ENCODE measurements at places on chromosomes 6 and 20. TPM values are rescaled to one million over a fixed set of nuclear protein-coding genes. Genes with fewer than 3 reads are reported as not detected.

GRCh38 chr6:169932491-169932890 is 181.1 kb downstream of the ERMARD start:
- DNase-seq, result no peak

DNA sequence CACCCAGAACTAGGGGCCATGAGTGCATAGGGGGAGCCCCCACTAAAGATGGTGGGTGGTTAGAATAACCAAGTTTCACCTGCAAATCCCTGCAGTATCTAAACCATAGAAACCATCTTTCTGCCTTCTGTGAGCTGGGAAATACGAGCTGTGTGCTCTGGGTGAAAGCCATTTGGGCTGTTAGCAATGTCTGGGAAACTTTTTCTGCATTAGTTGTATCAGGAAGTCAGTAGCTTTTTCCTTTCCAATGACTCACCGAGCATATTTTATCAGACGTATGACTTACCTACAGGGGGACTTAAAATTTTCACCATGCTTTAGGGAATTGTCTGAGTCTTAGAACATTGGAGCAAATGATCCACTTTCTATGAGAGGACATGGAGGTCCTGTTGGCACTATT is 584.0 kb downstream of the QKI start:
- DNase-seq, result no peak

- peak; percentile 33 for DNase-seq
These were observed 52.1 kb upstream of the BEND6 start for GRCh38 chr6:56902641-56903464.

GRCh38 chr6:70129341-70129740 is 173.5 kb downstream of the COL9A1 start:
- DNase-seq, result no peak

- peak; percentile 26 for DNase-seq
These were observed 701.8 kb upstream of the ADGRB3 start for GRCh38 chr6:67933278-67933677.

GRCh38 chr20:50101281-50101680 is 11.7 kb downstream of the UBE2V1 start:
- DNase-seq, result no peak

DNA sequence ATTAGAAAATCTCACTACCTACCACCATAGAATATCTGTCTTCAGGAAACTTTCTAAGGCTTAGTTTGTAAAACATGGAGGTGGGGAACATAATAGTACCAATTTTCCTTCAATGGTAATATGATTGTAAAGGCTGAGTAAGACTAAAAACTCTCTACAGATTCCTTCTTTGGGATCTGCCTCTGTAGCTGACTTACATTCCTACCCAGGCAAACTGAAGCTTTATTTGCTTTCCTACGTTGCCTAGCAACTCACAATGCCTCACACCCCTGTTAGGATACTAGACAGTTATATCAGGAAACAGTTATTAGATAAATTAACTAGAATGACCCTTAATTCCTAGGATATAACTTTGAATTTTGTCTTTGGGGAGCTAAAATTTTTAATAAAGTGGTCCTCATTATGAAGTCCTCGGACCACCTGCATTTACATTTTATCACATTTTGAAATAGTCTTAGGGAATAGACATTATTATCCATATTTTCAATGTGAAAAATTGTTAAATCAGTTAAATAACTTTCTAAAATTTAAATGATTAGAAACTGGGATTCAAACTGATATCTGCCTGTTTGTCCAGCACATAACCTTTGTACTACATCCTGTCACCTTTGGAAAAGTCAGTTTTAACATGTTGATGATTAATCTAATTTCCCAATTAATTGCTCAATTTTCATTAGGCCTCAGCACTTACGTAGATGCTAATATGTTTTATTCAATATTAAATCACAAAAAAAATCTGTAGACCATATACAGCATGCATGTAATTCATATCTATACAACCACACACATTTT is 591.4 kb downstream of the RNF144B start:
- DNase-seq, result peak; percentile 63

DNA sequence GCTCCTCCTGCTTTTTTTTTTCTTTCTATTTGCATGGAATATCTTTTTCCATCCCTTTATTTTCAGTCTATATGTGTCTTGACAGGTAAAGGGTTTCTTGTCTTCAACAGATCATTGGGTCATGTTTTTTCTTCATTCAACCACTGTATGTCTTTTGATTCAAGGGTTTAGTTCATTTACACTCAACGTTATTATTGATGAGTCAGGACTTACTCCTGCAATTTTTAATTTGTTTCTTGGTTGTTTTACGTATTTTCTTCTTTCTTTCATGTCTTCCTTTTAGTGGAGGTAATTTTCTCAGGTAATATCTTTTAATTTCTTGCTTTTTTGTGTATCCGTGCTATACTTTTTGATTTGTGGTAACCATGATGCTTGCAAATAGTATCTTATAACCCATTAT is 429.1 kb upstream of the HTR1E start:
- no peak for DNase-seq

- DNase-seq, result no peak
These were observed 31.2 kb upstream of the APCDD1L start for GRCh38 chr20:58546416-58546711.

DNA sequence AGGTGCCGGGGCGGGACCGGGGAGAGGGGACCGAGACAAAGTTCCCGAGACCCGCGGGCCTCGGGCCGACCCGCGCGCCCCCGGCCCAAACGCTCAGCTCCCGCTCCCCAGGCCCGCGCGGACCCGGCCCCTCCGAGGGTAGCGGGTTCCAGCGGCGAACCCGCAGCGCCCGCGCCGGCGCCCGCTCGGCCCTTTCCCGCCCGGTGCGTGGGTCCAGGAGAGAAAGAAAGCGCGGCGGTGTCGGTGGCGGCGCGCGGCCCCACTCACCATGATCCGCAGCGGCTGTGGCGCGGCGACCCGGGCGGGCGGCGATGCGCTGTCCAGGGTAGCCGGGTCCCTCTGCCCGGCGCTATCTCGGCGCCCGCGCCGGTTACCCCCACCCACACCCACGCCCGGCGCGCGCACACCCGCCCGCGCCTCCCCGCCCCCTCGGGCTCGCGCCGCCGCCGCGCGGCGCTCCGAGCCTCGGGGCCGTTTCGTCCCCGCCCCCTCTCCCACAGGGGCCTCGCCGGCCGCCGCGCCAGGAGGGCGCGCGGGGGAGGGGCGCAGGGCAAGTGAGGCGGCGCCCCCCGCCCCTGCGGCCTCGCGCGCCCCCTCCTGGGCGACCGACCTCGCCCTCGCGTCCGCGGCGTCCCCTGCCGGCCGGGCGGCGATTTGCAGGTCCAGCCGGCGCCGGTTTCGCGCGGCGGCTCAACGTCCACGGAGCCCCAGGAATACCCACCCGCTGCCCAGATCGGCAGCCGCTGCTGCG is at the start of gene ELOVL2:
ELOVL2 (minus strand) TSS at position 345 of the 751 bp plus-strand sequence; CDS start at position 270, 75 bp downstream.
- DNase-seq, result peak; percentile 82

DNA sequence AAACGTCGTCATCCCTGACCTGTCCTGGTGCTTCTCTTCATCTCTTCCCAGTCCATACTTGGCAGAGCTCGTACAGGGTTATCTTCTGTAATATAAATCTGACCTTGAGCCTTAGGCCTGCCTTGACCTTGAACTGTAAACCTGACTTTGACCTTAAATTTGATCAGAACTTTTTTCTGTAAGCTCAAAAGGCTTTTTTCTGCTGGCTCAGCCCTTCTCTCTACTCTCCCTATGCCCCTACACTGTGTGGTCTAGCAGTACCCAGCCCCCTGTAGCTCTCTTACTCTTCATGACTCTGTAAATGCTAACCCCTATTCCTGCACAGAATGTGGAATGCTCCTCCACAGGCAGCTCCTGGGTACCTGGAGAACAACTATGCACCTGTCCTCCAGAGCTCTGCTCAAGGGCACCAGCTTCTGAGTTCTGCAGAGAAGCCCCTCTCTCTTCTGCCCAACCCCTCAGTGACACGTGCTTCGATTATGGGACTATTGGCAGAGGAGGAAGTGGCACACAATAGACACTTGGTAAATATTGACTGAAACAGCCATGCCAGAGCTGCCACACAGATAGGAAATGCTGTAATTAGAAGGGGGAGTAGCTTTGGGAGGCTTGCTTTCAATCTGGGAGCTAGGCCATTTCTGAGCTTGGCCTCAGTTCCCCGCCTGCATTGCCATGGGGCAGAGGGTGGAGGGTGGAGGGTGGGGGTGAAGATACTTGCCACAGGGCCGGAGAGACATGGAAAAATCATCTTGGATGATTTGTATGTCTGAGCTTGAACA is 15.4 kb downstream of the SNPH start:
- no peak for DNase-seq

DNA sequence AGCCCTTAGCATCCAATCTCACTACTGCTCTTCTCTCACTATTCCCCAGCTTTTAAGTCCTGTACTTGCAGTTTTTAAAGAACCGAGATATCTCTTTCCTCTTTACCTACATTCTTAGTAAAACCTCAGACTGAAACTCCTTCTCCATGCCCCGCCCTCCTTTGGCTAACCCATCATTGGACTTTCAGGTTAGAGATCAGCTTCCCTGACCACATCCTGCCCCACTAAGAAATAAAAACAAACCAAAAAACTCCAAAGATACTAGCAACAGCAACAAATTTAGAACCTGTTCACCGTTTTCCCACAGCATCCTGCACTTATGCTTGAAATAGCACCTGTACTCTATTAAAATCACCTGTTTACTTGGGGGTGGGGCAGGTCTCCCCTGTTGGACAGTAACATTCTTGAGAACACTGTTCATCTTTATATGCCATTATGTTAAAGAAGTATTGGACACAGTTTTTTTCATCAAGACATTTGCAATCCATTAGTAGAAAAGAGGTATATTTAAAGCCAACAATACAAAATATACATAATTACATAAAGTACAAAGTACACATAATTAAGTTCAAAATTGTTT is 16.3 kb upstream of the SMAP1 start:
- no peak for DNase-seq

GRCh38 chr20:5080384-5080877 is 39.3 kb downstream of the PCNA start:
- no peak for DNase-seq

- DNase-seq, result no peak
These were observed 248.3 kb downstream of the GMPR start for GRCh38 chr6:16486661-16487060.

- DNase-seq, result no peak
These were observed 84.8 kb upstream of the MRPS10 start for GRCh38 chr6:42302411-42302810.

- DNase-seq, result no peak
These were observed 450.8 kb upstream of the SOX4 start for GRCh38 chr6:21142741-21143140.

DNA sequence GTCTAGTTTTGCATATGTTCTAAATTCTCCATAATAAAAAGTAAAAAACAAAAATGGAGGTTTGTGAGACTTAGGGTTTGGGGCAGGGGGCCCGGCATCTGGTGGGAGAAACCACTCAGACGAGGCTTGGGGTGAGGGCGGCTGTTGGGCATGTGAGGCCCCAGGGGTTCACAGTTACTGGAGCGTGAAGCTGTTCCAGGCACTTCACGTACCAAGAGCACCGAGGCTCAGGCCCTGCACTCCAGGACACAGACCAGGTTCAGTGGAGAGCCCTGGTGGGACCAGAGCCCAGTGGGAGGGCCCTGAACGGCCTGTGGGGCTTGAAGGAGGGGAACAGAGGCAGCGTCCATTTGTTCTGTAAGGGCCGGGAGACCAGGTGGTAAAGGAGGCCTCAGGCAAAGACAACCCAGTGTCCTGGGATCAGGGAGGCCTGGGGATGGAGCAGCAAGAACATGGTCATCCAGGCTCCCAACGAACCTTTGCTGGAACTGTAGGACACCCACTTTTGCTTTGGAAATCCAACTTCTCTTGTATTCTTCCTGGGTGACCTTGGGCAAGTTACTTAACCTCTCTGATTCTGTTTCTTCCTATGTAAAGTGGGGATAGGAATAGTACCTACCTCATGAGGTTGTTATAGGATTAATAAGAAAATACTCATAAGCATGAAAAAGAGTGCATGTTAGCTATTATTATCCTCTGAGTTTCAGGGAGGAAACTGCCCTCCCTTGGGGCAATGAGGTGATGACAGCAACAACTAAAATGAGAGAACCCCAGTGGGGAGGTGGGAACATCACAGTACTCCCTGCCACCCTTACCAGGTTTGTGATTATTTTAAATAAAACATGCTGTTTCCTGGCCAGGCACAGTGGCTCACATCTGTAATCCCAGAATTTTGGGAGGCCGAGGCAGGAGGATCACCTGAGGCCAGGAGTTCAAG is 1.1 kb upstream of the FGD2 start:
- DNase-seq, result no peak

DNA sequence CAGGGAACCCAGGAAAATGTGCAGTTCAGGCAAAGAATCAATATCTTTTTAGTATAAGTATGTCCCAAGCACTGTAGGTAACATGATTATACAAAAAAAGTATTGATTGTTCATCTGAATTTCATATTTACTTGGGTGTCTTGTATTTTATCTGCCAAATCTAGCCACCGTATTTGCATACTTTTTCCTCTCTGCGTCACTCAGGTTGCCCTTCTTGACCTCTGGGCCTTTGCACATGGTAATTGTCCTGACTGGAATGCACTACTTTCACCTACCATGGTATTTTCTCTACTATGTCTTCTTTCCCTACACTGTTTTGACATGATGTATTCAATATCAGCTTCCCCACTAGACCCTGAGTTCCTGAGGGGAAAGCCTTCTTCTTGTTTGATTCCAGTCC is 15.2 kb downstream of the GSTA3 start:
- no peak for DNase-seq

- no peak for DNase-seq
These were observed 14.3 kb upstream of the GGTLC1 start for GRCh38 chr20:24002896-24003295.

Gene RCAN2
- total RNA-seq, result 6.7 TPM

Gene TPD52L2
- total RNA-seq, result 80.1 TPM

Gene BMP6
- total RNA-seq, result 0.37 TPM

Gene C6orf141
- total RNA-seq, result 97.2 TPM

Gene COL21A1
- 0.43 TPM for total RNA-seq

Gene MEP1A
- total RNA-seq, result not detected

Gene SLC17A4
- not detected for total RNA-seq

Gene C6orf58
- not detected for total RNA-seq

Gene HLA-DRB1
- 15.1 TPM for total RNA-seq

Gene C6orf118
- total RNA-seq, result 2.2 TPM
